ENCODE measurements at places on chromosomes 6 and 20.
A peak's percentile ranks its signal among the peaks of the same experiment; 100 is the strongest.

DNA sequence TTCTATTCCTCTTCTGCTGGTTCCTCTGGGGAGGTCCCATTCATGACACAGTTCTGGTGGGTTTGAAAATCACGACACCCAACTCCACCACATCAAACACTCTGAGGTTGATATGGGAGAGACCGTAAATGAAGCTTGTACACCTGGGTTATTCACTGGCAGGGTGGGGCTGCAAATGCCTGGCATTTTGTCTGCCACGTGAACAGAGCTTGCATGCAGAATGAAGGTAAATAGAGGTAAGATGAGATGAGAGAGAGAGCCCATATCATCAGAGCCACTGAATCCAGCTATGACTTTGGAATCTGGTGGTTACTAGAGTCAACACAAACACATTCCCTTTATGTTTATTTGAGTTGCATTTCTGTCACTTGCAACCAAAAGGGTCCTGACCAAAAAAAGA lies 97.4 kb downstream of the BANF2 start:
- no peak for DNase-seq

DNA sequence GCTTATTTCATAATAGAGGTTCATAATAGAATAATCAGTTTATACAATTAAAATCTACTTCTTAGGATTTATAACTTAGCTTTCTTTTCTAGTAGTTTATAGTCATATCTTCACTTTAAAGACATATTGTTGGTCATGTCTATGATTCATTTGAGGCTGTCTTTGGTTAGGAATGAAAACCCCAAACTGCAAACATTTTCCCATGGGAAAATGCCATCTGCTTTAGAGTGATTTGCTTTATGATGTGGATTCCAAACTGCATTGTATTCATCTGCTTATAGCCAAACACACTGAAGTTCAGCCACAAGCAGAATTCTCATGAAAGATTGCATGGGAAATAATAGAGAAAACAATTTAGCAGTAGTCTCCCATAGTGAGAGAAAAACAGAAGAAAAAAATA lies 128.0 kb downstream of the RFPL4B start:
- DNase-seq = no peak

DNA sequence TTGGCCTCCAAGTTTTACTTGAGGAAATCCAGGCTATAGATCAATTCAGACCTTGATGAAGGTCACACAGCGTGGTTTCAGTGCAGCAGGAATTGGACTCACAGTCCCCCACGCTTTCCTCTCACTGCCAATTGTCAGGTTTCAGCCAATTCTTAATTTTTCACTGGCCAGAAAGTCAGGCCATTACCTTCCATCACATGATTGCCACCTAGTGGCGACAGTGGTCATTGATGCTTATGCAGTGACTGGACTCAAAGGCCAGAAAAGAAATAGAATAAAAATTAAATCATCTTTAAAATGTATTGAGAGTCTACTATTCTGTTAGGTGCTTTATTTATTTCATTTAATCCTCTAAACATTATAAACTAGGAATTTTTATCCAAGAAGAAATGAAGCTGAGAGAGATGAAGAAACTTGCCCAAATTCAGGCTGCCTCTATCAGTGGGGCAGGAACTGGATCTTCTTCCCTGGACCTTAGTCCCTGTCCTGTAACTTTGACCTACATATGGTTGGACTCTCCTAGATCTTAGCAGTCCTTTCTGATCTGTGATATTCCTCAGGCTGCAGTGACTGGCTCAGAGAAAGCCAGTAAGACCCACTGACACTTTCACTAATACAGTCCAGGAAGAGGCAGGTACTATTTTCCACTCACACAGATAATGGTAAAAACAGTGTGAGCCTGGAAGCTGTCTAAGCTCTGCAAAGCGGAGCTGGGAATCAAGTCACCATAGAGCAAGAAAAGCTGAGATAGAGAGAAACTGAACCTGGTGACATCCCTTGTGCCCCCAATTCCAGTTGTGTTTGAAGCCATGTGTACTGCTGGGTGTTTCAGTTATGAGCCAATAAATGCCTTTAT lies 133.3 kb downstream of the ELOVL4 start:
- peak; percentile 94 for DNase-seq

GRCh38 chr6:1403851-1404712 lies 14.7 kb downstream of the FOXF2 start:
- DNase-seq = no peak

DNA sequence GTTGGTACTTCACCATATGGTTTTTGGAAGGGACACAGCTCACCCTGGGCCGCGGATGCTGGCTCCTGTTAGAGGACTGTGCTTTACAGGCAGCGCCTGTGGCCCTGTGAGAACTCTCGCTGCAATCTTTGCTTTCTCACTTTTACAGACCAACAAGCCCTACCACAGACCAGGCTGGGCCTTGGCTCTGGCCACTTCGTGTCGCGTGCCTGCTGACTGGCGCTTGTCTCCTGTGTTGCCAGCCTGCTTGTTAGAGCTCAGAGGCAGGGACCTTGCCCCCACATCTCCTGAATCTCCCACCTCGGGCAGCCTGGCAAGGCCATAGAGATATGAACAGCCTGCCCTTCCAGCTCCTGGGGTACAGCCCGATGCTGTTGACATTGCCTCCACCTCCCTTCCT lies 56.1 kb downstream of the SYNJ2 start:
- no peak for DNase-seq

DNA sequence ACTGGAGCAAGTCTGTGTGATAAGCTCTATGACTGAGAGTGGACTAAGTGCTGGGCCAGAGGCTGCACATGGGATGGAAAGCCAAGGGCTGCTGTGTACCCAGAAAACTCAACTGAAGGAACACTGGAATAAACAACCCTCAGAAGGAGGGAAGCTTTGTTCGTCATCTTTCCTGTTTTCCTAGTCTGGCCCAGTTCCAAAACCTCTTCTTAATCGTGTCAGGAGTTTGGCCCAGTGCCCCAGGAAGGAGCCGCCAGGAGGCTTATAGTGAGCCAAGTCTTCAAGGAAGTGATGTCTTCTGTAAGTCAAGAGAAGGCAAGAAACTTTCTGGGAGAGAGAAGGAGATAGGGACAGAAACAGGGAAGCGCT lies 23.3 kb upstream of the TOP1 start:
- DNase-seq = peak; percentile 61

- DNase-seq = peak; percentile 57
These were observed 16.1 kb downstream of the FGD2 start for GRCh38 chr6:37021356-37022129.

GRCh38 chr20:51660672-51661608 lies 107.2 kb downstream of the ATP9A start:
- no peak for DNase-seq

DNA sequence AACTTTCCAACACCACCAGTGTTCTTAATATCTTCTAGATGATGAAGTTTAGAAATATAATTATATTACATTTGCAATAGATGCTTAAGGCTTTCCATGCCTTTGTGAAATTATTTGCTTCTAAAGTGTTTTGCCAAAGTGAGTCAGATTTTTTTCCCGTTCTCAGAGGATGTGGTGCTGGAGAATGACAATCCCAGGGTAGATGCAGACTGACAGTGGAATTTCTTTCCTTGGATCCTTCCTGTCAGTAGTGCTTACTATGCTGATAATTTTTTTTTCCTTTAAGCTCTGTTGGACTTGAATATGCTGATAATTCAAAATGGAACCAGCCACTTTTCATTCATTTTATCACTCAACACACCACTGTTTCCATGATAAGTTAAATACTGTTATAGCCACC lies 59.9 kb upstream of the SOX4 start:
- no peak for DNase-seq

DNA sequence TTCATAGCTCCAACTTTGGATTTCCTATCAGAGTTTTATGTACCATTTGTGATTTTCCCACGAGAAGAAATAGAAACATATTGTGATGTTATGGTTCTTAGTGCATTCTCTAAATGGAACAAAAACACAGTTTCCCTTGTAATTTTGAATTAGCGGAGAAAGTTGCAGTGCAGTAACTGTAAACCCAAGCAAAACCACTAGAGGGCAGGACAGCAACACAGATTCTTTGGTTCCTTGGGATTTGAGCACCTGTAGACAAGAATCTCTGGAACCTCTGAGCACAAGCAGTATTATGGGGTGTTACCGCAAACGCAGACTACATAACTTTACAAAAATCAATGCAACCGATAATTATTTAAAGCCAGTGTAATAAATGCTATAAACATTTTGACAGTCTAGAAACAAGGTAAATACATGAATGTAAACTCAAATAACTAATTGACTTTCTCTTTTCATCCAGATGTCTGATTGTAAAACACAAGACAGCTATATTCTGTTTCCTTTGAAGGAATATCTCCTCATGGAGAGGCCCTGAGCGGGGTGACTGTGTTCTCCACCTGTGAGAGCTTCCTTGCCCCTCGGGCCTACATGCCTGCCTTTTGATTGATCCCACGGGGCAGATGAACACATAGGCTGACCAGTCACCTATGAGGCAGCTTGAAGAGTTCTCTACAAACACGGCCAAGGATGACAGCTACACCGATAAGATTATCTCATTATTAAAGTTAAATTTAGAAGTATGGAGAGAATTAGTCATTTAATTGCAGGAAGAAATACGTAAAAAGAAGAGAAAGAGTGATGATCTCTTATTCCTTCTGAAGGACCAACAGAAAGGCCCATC lies 67.5 kb upstream of the COL21A1 start:
- DNase-seq = peak; percentile 65

GRCh38 chr20:3235666-3236324 lies 3.2 kb downstream of the SLC4A11 start:
- DNase-seq = no peak

DNA sequence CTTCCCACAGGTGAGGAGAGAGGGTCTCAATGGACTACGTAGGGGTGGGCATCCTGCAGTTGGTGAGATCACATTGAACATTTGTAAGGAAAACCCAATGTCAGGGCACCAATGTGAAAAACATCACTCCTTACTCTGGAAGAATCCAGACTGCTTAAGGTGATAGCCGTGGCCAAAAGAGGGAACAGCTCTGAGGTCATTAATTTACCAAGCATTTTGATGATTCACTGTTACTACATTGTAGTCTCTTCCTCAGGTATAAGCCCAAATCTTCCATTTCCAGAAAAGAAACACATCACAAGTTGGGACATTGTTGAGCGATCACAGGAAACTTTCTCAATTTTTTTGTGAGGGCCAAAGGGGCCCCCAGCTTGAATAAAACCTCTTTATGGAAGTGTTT lies 61.1 kb upstream of the SPTLC3 start:
- no peak for DNase-seq

GRCh38 chr6:169288591-169288990 lies 34.9 kb upstream of the THBS2 start:
- DNase-seq = no peak

GRCh38 chr6:11381801-11382513 lies 149.5 kb upstream of the NEDD9 start:
- no peak for DNase-seq

- DNase-seq = no peak
These were observed 2.0 kb downstream of the ID4 start for GRCh38 chr6:19839237-19839546.

DNA sequence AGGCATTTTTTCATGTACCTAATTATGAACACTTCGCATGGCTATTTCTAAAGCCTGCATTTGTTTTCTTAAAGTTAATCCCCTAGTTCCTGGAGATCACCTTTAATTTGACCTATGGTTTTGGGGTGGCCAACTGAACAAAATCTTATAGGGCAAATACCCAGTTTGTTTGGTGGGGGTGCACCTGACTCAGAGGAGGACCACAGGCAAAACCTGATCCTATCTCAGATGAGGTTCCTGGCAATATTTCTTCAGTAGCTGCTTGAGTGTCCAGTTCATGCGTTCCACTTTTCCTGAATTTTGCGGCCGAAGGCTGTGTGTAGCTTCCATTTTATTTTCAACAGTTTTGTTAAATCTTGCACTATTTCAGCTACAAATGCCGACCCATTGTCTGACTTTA lies 10.3 kb upstream of the GMPR start:
- DNase-seq = no peak

DNA sequence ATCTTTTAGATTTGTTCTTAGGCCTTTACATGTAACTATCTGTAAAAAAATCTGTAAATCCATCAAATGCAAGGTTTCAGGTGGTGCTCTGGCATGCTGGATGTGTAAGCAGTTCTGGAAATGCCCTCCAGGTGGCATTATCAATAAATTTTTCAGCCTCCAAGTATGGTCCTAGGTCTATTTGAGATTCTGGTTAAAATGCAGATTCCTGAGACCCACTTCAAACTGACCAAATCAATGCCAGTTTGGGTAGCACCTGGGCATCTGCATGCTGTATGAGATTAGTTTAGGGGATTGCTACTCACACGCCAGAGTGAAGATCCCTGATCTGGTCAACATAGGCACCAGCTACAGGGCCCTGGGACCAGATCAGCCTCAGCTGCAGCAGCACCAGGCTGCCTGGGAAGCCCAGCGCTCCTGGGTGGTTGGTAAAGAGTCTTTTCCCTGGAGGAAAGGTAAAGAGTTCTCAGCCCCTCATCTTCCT lies 507.3 kb upstream of the CITED2 start:
- peak; percentile 85 for DNase-seq

DNA sequence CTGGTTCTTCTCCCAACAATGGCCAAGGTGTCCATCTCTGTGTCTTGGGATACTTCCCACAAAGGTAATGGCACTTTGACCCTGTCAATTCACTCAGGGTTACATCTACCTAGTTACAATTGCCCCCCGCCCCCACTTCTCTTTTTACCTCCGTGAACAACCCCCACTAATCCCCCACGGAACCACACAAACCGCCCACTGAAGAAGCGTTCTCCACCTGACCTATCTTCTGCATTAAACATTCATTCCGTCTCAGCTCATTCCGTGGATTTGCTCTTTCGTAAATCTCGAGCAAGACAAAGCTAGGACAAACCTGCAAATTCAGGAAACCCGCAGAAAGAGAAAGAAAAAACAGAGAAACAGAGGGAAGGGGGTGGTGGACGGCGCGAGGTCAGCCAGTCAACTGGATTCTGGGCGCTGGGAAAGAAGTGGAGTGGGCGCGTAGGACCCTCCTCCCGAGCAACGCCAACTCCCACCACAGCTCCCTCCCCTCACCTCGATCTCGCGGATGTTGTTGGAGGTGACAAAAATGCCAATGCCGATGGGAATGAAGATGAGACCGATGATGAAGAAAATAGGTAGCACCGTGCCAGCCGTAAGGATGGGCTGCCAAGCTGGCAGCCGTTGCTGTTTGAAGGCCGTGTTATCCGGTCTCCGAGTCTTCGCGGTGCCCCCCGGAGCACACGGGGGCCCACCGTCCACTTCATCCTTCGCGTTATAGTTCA lies 523 bp downstream of the TMEM30A start:
- peak; percentile 81 for DNase-seq

DNA sequence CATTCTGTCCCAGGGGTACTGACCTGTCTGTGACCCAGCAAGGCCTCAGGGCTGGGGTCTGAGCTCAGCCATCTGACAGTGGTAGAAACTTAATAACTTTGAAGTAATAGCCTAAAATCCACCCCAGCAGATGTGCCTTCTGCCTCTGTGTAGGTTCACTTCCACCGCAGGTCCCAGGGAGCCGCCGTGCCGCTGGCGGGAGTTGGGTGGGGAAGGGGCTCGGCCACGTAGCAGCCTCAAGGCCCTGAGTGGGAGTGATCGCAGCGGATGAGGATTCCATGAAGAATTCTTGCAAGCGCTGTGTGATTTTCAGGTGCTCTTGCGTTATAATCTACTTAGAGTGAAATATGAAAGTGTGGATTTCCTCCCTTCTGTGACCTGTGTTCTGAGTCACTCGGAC lies 163.7 kb downstream of the DTNBP1 start:
- no peak for DNase-seq

GRCh38 chr6:161374971-161375873 lies 101.4 kb upstream of the AGPAT4 start:
- DNase-seq = peak; percentile 90

Measured in NCI-H69 (cell line).